GF-D8 (cell line): ENCODE measurements at places on chromosomes 2 and 18.

GRCh38 chr18:73535189-73535588 lies 612.4 kb downstream of the FBXO15 start:
- no peak for DNase-seq

DNA sequence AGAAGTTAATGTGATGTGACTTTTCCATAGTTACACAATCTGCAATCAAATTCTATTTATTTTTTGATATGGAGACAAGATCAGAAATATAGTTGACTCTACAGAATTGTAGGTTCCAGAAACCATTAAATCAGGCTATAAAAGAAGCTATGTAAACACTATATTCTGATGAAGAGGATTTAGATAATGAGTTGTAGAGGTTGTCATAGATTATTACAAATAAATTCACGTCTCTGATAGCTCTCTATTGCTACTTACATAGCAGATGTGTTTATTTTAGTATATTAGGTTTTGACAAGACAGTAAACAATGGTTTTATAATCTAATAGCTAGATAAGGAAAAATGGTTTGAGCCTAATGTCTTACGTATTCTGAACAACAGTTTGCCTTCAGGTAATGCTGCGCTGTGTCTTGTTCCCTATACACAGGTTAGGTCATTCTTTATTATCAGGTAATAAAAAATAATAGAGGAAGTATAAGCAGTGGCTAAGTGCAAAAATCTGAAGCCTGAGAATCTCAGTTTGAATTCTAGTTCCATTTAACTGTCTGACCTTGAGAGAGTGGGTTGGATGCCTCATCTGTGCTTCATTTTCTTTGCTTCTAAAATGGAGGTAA lies 93.4 kb downstream of the PPP1R1C start:
- DNase-seq = no peak

GRCh38 chr2:234677758-234678538 lies 181.1 kb upstream of the ARL4C start:
- no peak for DNase-seq

- no peak for DNase-seq
Measured at GRCh38 chr2:283996-284794, 3.7 kb downstream of the ALKAL2 start.

GRCh38 chr2:222076973-222077690 lies 221.7 kb downstream of the PAX3 start:
- DNase-seq = peak; percentile 14

GRCh38 chr2:42847596-42848151 lies 55.3 kb upstream of the HAAO start:
- DNase-seq = no peak

DNA sequence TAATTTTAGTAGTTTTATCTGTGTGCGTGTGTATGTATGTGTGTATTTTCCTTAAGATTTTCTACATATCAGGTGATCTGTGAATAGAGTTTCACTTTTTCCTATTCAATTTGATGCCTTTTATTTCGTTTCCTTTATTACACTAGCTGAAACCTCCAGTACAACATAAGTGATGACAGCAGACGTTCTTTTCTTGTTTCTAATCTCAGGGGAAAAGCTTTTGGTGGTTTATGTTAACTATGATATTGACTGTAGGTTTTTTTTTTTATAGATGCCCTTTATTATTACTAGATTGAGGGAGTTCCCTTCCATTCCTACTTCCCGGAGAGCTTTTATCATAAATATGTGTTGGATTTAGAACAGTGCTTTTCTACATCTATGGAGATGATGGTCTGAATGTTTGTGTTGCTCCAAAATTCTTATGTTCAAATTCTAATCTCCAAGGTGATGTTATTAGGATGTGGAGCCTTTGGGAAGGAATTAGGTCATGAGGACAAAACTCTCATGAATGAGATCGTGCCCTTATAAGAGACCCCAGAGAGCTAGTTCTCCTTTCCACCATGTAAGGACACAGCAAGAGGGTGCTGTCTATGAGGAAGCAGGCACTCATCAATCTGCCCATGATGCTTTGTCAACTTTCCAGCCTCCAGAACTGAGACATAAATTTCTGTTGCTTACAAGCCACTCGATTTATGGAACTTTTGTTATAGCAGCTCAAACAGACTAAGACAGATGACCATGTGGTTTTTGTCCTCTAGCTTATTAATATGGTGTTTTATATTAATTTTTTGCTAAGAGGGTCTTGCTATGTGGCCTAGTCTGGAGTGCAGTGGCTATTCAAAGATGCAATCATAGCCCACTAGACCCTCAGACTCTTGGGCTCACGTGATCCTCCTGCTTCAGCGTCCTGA lies 5.9 kb upstream of the RHBDD1 start:
- no peak for DNase-seq

DNA sequence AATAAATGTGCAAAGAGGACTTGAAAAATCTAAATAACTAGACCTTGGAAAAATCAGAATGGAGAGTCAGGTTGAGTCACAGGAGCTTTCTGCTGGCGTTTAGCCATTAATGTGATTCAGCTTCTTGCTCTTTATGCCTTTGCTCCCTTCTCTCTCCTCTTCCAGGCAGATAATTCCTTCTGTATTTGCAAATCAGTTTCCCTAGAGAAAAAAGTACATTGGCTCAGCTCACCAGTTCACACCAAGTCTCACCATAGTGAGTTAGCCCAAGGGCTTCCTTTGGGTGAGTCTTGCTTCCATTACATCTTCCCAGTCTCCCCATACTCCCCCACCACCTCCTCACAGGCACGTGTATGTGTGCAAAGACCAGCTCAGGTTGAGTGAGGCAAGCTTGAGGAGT lies 73.6 kb downstream of the CYBRD1 start:
- DNase-seq = no peak

- DNase-seq = no peak
Measured at GRCh38 chr18:36769172-36769571, 59.6 kb downstream of the TPGS2 start.

DNA sequence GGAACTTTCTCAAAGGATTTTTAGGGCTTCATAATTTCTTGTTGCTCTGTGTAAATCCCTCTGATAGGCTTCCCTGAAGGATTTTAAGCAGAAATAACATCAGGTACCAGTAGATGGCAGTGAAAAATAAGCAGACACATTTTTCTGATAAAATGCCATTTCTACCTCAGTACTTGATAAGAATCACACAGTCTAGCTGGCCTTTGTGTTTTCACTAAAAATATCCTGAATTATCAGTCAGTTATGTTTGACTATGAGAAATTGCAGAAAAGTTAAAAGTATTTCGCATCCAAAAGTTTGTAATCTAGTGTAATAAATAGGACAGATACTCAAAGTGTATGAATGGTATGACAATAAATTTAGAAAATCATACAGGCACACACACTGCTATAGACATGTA lies 68.7 kb downstream of the DNAJC10 start:
- no peak for DNase-seq

- DNase-seq = no peak
Measured at GRCh38 chr2:128332091-128332634, 13.5 kb upstream of the HS6ST1 start.

GRCh38 chr2:100654611-100655010 lies 91.8 kb downstream of the PDCL3 start:
- no peak for DNase-seq

- no peak for DNase-seq
Measured at GRCh38 chr2:191499874-191500565, 177.9 kb upstream of the NABP1 start.

DNA sequence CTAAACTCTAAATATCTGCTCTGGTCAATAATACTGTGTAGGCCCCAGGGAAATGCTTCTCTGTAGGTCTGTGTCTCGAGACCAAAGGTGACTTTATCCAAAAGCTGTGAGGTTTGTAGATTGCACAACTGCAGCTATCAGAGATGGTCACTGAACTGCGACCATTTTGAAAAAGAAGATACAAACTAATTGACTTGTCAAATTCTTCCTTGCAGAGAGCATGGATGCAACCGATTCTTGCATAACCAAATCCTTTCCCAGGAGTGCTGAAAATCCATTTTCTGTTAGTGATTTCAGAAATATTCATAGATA lies 155.8 kb downstream of the SH3BP4 start:
- no peak for DNase-seq
